CD4-positive, alpha-beta T cell treated with Interleukin-15 for 4 hours (primary cell): ENCODE measurements at places on chromosomes 5 and 9.

DNA sequence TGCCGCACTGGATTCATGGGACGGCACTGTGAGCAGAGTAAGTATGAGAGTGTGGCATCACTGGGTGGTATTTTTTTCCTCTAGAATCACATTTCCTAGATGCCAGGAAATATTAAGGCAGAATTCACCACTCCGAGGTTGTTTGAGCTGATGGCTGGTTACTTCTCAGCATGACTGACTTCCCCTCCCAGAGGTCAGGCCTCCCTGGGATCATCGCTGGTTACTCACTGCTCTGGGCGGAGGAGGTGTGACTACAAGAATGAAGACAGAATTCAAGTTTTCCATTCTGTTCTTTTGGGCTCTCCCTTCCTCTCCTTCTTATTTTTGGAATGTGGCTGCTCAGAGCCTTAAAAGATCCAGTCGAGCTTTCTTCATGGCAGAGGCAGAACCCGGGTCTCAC is 76.6 kb upstream of the PRRC1 start:
- DNase-seq: no peak

DNA sequence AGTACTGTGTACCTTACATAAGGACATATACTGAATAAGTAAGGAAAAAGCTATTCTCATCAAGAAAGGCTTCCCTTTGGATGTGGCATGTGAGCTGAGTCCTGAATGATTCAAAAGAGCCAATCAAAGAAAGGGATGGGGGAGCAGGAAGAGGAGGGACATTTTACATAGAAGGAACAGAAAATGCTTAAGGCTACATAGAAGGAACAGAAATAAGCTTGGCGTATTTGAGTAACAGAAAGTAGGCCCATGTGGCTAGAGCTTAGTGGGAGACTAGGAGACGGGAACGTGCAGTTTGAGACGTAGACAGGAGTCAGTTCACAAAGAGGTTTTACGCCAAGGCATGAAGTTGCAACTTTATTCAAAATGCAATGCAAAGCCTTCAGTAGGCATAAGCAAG is 126.3 kb downstream of the CEMIP2 start:
- no peak for DNase-seq

DNA sequence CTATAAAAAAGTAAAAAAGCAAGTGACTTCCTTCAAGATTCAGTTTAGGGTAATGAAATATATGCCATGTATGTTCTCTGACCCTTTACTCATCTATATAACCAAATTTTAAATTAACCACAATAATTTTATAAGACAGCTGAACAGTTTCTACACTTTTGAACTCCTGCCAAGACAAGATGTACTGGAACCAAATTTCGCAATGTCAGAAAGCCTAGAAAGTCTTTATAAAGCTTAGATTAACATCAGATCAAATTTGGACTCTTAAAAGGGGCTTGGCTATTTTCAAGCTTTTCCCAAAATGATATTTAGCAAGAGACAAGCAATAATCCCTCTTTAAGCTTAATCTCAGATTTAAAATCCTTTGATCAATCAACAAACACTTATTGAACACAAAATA is 362.6 kb downstream of the PTPRD start:
- DNase-seq: no peak

DNA sequence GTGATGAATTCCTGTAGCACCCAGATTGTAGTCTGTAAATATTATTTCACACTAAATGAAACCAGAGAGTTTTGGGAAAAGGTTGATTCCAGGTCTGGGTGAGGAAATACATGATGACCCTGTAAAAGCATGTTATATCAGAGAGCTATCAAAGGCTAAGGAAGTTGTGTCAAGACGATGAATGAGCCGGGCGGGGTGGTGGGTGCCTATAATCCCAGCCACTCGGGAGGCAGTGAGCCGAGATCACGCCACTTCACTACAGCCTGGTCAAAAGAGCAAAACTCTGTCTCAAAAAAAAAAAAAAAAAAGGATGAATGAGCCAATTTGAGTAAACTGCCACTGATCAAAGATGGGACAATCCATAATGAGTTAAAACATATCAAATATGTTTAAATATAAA is 29.2 kb downstream of the IL6ST start:
- no peak for DNase-seq

- DNase-seq: no peak
Observed at GRCh38 chr5:39080168-39080567, 6.0 kb upstream of the RICTOR start.

- DNase-seq: no peak
Observed at GRCh38 chr9:121537283-121537682, 37.6 kb upstream of the GGTA1 start.

- DNase-seq: no peak
Observed at GRCh38 chr5:95858023-95858461, 35.5 kb upstream of the GLRX start.

- no peak for DNase-seq
Observed at GRCh38 chr9:118003240-118003639, 299.0 kb downstream of the TLR4 start.

DNA sequence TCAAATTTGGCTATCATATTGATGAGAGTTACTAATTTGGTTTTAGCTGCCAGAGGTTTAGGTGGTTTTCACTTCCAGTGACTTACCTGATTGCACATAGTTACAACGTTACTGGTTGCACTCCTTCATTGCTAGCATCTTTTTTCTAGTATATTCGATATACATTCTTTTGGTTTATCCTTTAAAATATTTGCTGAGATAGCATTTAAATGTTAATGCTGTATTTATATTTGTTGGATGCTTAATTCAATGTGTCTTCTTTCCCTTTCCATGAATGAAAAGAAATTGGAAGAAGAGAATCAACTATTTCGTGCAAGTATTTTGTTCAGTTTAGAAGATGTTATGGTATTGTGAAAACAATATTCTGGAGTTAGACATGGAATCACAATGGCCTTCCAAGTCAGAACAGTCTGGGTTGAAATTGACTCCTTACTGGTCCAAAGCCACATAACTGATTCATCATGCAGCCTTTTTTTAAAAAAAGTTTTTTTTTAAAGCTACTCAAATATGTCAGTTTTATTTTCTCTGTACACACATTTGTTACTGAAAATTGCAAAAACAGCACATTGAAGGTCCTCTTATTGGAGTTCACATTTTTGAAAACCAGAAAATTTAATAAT is 2.2 kb downstream of the SPIN1 start:
- DNase-seq: no peak

DNA sequence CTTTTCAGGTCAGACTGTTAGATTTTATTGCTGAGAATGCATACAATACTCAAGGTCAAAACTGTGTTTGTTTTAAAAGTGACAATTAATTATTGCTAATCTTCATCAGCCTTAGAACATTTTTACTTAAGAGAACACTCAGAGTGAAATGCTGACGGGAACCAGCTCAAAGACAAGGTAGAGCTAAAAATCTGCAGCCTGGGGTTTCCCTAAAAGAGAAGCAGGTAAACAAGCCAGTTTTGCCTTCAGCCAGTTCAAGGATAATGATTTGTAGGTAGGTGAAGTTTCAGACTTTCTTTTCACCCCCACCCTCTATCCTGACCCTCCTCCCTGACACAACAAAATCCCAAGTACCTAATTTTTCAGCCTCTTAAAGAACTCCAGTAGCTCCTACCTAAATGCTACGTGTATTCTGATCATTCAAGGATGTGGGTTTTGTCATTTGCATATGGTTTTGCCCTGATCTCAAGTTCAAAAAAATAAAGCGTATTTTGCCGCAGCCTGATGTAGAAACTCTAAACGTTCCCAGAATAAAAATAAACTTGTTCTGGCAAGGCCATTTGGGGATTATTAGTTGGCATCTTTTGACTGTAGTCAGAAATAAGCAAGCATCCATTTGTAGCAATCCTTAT is 407.2 kb downstream of the EFNA5 start:
- DNase-seq: peak; percentile 26

GRCh38 chr5:14041528-14042192 is 97.2 kb upstream of the DNAH5 start:
- no peak for DNase-seq

GRCh38 chr9:118121361-118121760 is 417.2 kb downstream of the TLR4 start:
- DNase-seq: no peak

DNA sequence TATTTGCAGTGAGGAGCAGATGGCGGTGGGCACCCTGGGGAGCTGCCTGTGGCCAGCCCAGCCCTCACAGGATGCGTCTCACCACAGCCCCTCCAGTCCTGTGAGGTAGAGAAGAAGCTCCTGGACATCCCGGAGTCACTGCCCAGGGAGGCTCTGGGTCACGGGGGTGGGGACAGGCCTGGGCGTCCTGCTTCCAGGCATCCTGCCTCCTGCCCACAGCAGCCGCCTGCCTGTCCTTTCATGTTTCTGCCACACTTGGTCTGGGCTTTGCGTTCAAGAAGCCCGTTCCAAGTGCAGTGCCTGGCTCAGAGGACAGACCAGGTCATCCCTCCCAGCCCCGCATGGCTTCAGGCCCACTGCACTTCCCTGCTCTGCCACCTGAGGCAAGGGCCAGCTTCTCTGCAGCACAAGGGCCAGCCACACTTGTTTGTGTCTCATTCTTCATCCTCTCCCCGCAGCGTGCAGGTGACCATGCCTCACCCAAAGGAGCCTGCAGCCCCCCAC is 38.2 kb downstream of the ZDHHC11B start:
- no peak for DNase-seq

DNA sequence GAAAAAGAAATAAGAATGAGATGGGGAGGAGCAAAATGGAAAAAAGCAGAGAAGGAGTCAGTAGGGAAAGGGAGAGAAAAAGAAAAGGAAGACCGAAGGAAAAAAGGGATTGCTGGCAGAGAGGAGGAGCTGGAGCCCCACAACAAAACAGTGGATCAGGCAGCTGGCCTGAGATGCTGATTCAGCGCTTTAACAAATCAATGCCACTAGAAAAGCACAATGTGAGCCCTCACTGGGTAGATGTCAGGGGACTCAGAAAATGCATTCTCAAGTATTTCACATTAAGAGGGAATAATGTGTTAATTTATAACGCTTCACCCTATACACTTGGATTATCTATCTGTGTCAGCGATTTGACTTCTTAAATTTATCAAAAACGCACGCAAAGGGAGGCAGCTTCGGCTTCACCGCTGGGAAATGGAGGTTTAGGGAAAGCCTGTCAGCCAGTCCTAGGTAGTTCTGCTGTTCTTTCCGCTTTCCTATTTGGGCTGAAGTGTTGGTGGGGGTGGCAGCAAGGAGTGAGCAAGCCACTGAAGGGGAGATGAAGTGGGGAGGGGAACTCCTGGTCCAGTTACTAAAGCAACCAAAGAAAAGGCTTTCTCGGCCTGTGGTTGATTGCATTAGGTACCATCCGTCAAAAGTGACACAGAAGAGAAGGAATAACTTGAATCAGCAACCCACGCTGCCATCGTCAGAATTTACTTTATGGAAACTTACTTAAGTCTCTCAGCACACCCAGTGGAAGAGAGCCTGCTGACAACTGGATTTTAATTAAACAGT is 161.6 kb downstream of the BNC2 start:
- DNase-seq: no peak

GRCh38 chr9:119967867-119968535 is 598.8 kb upstream of the BRINP1 start:
- DNase-seq: no peak
